Activated CD4-positive, alpha-beta T cell treated with anti-CD3 and anti-CD28 coated beads for 48 hours (primary cell): ENCODE measurements at places on chromosomes 7 and 10.

- DNase-seq: no peak
Observed at GRCh38 chr7:123789206-123789784, 40.5 kb upstream of the WASL start.

- no peak for DNase-seq
Observed at GRCh38 chr10:11901833-11902475, 78.8 kb downstream of the PROSER2 start.

DNA sequence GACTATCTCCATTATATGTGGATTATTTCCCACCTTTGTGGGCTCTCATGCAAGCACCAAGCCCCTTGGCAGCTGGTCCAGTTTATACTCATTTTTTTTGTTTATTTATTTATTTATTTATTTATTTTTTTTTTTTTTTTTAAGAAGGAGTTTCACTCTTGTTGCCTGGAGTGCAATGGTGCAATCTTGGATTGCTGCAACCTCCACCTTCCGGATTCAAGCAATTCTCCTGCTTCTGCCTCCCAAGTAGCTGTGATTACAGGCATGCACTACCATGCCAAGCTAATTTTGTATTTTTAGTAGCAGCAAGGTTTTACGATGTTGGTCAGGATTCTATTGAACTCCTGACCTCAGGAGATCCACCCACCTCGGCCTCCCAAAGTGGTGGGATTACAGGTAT is 2.8 kb downstream of the PRTFDC1 start:
- no peak for DNase-seq

DNA sequence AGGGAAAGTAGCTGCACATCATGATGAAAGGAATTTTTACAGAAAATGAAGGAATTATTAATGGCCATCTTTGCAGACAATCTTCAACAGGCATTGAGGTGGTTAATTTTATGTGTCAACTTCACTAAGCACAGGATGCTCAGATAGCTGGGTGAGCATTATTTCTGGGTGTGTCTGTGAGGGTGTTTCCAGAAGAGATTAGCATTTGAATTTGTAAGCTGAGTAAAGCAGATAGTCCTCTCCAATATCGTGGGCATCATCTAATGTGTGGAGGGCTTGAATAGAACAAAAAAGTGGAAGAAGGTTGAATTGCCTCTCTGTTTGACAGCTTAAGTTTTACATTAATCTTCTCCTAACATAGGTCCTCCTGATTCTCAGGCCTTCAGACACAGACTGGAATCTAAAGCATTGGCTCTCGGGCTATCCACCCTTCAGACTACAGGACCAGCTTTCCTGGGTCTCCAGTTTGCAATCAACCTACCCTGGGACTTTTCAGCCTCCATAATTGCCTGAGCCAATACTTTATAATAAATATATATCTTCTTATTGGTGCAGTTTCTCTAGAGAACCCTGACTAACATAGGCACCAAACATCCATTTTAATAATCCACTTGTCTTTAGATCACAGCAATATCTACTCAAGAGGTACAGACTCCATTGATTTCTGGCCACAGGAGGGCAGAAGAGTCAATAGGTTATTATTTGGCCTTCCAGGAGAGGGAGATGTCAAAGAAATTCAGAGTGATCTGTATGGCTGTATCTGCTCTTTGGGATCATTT is 10.5 kb upstream of the CRPPA start:
- peak; percentile 18 for DNase-seq

DNA sequence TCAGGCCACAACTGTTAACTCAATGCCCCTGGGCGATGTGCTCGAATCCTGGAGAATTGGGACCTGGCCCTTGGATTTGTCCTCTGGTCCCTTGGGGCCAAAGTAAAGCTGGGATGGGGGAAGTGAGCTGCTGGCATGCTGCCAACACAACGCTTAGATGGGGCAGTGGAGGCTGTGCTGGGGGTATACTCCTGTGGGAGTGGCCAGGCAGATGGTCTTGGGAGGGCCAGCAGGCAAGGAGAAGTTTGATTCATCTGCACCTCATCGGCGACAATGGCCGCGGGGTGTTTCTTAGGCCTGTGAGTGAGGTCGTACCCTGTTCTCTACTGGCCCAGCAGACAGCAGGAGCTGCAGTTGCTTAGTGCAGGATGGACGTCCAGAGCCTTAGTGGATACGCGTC is 139.0 kb upstream of the MTPN start:
- no peak for DNase-seq

GRCh38 chr7:139453673-139454321 is 29.7 kb downstream of the KLRG2 start:
- no peak for DNase-seq

GRCh38 chr7:133795068-133795665 is 332.0 kb upstream of the LRGUK start:
- no peak for DNase-seq

- DNase-seq: no peak
Observed at GRCh38 chr7:115476671-115477181, 553.8 kb downstream of the TFEC start.

GRCh38 chr7:22657479-22657878 is 69.5 kb upstream of the IL6 start:
- DNase-seq: no peak

DNA sequence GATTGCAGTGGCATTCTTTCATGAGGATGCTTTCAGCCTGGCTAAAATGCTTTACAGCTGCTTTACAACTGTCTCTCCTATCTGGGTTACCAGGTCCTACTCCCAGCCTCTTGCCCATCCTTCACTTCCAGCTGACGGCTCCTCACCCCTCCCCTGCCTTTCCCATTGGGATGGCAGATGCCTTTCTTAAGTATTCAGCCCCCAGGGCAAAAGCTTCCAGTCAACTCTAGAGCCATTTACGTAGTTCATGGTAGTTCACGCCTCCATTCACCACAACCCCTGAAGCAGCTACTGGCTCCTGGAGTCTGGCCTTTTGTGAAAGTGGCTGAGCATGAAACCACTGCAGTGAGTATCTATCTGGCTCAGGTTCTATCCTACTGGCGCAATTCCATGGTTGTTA is 17.2 kb upstream of the BMPER start:
- DNase-seq: no peak

GRCh38 chr10:11224792-11225416 is 207.2 kb downstream of the CELF2 start:
- DNase-seq: no peak

GRCh38 chr7:25900877-25901276 is 251.1 kb upstream of the NFE2L3 start:
- DNase-seq: no peak

- no peak for DNase-seq
Observed at GRCh38 chr10:75876710-75877109, 445.3 kb downstream of the LRMDA start.
